ENCODE measurements at places on chromosomes 11 and 22. TPM values are rescaled to one million over a fixed set of nuclear protein-coding genes. Genes with fewer than 3 reads are reported as not detected.

The TTC36 gene
- 0.92 TPM for total RNA-seq

The SUN2 gene
- total RNA-seq: 52.6 TPM

The TBX10 gene
- not detected for total RNA-seq

The OR9G1 gene
- not detected for total RNA-seq

The SMTNL1 gene
- total RNA-seq: not detected

The KRTAP5-2 gene
- total RNA-seq: not detected

The CHRDL2 gene
- not detected for total RNA-seq

The PDE2A gene
- 60.9 TPM for total RNA-seq

The HORMAD2 gene
- 1.8 TPM for total RNA-seq

The TH gene
- 8.5 TPM for total RNA-seq

The CRACR2B gene
- 2.8 TPM for total RNA-seq

The RAB38 gene
- 1.8 TPM for total RNA-seq

The KCNE3 gene
- total RNA-seq: 3.7 TPM

The GGTLC2 gene
- not detected for total RNA-seq

The FOXR1 gene
- total RNA-seq: not detected

The PDE3B gene
- 18.7 TPM for total RNA-seq

The SPON1 gene
- total RNA-seq: 89.0 TPM

The CARD10 gene
- total RNA-seq: 4.6 TPM

The SERPIND1 gene
- 5.8 TPM for total RNA-seq

The OR52N4 gene
- total RNA-seq: not detected

Measured in diencephalon (tissue), 1 donor.